ENCODE measurements at places on chromosomes 4 and X.

DNA sequence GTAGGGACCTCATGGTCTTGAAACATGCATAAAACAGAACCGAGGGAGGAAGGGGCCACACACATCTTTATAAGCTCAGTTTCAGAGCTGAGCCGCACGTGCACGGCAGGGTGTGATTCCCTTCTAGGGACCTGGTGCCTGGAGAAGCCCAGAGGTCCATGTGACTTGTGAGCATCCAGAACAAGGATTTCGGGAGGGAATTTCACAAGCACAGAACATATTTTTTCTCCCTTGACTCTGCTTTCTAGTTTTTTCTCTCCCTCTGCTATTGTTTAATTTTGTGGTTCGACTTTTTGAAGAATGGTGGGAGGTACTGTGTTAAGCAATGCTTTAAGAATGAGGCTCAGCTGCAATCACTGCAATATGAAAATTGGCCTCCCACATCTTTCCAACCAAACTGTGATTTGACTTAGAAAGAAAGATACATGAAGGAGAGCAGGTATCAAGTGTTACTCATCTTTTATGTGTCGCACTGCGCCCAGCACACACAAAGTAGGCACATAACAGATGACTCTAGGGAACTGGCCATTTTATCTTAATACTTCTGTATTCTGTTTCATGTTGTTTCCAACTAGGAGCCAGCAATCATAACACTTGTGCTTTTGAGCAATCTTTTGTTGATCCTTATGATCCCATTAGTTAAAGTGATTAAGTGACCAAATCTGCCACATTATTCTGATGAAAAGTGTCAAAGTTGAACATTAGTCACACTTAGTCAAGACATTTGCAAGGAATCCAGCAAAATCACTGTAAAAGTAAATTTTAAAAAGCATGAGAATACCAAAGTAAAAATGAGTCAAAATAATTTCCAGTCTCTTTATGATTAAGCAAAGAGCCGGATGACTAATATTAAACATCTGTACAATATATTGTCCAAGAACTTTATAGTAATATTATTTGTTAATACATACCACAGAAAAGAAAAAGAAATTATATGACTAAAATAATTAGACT, 86.4 kb downstream of the SHISA3 start:
- DNase-seq = no peak

DNA sequence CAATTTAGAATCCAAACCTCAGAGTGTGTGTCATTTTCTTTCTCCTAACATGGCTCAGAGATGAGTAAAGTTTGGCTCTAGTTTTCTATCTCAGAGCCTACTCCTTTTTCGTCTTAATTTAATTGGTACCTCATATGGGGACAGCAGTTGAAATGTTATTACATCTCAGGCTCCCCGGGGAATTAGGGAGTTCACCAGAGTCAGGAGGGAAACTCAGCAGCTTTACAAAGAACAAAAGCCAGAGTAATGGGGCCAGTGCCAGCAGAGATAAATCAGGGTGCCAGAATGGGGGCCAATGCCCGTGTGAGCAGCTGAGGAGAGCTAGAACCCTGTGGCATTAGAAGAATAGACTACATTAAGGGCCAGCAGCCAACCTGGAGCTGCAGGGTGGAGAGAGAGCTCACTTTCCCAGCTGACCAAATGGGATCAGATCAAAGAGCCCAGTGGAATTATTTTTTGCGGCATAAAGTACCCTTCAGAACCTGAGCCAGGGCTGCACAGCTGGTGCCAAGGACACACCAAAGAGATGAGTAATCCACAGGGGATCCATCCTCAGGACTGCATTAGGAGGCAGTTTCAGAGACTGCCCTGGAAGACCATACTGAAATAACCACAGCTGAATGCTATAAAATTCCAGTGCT, 207.1 kb upstream of the DKK2 start:
- DNase-seq = no peak

DNA sequence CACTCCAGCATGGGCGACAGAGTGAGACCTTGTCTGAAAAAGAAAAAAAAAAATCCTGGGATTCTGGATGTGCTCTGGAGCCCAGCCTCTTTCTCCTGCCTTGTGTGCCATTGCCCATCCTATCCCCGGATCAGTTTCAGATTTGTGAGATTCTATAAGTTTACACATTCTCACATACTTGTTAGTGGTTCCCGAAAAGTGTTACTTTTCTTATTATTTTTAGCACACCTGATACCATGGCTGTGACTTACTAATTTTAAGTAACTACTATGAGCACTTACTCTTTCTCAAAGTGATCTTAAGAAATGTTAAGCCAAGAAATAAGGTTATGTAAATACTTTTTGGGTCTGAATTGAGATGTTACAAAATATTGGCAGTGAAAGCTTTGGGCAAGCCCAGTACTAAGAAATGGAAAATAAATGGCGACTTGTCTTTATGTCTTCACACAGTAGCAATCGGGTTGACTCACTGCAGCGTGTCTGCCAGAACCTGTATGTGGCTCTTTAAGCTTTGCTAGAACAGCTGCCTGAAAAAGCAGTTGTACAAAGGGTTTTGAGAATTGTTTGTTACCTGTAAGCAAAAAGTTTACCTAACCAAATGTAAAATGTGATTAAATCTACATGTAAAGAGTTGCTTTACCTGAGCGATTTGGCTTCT, 118.7 kb downstream of the KLHL8 start:
- no peak for DNase-seq

- no peak for DNase-seq
Observed at GRCh38 chr4:75644095-75644494, 13.8 kb upstream of the CDKL2 start.

DNA sequence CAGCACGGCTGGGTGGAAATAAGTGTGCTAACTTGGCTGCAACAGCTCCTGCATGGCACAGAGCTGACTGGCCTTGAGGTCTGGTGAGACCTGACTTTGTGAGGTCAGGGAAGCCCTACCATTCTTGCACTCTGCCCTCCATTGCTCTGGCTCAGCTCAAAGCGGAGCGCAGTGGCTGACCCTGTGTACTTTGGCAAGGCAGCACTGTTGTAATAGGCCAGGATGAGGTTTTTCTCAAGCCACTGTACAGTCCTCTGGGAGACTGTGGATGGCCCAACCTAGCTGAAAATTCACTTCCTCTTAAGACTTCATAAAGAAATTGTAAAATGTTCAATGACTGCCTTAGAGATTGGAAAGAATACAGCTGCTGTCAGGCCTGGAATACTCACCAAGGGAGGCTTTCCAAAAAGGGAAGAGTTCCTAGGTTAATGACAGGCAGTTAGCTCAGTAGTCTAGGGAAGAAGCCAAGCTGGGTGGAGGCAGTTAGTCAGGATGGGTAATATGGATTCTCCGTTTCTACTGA, 129.8 kb downstream of the GUCY2F start:
- DNase-seq = no peak

DNA sequence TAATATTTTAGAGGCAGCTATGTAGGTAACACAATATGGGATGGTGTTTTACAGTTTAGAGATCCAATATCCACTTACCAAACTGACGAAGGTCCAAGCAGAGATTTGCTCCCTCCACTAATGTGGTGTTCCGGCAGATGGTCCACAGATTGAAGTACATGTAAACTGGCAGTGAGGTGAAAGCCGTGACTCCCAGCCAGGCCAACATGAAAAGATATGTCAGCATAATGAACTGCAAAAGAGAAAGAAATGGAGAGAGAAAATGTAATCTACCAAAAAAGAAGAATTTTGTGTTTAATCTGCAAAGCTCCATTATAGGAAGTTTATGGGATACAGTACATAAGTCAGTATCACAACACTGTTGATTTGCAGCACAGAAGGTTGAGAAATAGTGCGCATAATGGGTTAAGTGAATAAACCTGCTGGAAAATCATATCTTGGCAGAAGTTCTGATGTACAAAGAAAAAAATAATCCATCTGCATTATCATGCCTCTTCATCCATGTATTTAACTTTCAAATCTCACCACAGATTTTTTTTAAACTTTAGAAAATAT, 160.2 kb downstream of the GPM6A start:
- no peak for DNase-seq

GRCh38 chr4:122772986-122773385, 40.5 kb downstream of the BBS12 start:
- DNase-seq = no peak

DNA sequence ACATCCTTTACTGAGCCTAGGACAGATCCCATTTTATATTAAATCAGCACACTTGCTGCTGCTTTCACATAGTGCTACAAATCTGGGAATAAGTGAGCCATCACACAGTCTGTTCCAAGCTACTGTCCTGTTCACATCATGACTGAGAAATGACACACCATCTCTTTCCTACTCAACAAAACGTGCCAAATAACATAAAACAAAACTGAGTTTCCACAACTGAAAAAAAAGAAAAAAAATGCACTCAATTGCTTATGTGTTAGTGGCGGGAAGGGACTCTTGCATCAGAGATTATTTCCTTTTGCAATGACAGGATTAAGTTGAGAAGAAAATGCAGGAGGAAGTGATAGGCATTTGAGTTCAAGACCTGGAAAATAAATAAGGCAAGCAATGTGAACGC, 109.0 kb downstream of the SHROOM4 start:
- no peak for DNase-seq

DNA sequence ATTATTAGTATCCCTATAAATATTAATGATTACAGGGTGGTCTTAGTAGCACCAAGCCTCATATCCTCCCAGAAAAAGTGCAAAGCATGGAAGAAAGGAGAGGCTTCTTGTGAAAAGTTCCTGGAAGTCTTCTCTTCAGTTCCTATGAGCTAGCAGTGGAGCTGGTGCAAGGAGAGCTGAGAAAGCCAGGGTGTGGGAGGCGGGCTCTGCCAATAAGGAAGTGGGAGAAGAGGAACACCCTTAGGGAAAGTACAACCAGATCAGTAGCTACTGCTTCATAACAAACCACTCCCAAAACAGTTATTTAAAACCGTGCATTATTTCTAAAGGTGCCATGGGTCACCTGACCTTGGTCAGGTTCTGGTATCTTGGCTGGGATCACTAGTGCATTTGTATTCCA, 72.4 kb downstream of the MAP9 start:
- DNase-seq = no peak

DNA sequence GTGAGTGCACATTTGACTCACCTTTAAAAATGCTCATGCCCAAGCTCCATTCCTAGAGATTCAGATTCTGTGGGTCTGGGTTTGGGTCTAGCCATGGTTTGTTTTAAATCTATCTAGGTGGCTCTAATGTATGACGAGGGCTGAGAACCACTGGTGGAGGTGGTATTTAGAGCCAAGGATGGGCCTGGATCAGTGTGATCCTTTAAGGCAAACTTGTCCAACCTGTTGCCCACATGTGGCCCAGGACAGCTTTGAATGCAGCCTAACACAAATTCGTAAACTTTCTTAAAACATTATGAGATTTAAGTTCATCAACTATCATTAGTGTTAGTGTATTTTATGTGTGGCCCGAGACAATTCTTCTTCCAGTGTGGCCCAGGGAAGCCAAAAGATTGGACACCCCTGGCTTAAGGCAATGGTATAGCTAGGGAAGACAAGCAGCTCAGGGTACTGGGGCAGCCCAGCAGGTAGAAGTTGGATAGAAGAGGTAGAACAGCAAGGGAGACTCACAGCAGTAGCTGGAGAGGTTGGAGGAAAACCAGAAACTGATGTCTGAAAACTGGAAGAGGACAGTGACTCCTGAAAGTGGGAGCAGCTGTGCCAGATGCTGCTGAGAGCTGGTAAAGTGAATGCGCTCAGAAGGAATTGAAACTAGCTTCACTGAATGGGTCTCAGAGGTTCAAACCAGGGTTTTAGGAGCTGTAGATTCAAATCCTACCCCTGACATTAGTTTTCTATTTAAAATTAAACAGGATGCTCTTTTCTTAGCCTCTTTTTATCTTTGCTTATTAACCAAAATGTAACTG, 18.2 kb downstream of the ADD1 start:
- no peak for DNase-seq

GRCh38 chrX:56765811-56766553, 36.9 kb downstream of the NBDY start:
- no peak for DNase-seq

DNA sequence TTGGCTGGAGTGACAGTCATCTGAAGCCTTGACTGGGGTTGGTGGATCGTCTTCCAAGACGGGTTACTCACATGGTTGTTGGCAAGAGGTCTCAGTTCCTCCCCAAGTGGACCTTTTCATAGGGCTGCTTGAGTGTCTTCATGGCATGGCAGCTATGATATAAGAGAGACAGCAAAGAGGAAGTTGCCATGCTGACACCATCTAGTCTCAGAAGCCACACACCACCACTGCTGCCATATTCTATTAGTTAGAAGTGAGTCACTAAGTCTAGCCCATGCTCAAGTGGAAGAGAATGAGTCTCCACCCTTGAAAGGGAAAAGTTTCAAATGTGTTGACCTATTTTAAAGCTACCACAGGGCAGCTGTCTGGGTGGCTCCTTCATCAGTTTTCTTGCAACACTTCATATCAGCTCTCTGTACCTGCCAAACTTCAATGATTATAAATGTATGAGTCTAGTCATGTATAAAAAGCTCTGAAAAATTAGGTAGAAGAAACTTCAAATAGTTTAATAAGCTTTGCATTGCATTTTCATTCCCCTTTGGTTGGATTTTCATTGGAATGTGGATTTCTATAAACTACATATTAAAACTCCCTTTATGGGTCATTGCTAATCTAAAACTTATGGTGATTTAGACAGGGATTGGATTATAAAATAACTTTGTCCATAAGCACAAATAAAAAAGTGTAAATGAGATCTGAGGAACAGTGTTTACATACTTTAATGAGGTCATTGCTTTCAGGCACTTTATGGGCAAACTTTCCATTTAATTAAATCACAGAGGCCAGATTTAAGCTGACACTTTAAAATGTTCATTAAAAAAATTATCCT, 68.0 kb upstream of the ATXN3L start:
- no peak for DNase-seq

DNA sequence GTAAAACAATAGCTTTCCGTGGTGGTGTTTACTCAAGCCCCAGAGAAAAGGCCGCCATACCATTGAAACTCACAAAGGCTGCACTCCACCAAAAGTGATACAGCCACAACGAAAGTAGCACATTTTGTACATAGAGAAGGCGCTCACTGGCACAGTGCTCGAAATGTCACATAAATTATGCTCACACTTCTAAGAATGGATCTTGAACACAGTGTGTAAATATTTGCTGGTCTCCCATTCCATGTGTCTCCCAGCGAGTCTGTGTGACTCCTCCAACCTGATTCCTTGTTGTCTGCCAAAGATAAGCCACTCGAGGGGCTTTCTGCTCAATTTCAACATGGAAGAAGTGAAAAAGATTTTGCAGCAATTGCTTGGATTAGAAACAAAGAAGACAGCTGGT, 234.0 kb upstream of the VCX3A start:
- DNase-seq = no peak
